ENCODE measurements at places on chromosomes 12 and 14. TPM values are rescaled to one million over a fixed set of nuclear protein-coding genes. Genes with fewer than 3 reads are reported as not detected.

DNA sequence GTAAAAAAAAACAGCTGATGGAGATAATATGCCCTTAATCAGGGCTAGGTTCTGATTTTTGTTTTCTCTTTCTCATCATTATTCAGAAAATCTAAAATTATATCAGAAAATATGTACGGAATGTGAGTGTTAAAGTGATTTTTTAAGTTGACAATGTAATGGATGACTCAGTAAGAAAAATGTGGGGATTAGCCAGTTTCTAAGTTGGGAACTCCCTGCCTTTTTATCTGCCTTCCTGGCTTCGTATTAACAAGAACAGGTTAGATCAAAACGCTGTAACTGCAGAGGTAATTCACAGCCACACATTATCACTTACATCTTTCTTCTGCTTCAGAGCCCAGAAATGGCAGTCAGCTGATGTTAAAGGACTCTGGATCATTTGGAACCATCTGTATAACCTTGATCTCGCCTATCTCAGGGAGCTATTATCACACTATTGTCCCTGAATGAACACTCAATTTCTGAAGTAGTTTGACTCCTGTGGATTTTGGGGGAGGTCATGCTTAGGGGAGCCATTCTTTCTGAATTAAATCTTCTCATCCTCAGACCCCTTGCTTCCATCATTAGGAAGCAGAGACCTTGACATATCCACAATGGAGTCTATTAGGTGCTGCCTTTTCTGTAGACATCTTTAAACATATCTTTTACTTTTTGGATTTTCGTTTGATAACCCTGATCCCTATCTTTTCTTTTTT is 135.7 kb upstream of the SLC16A7 start:
- DNase-seq = no peak

DNA sequence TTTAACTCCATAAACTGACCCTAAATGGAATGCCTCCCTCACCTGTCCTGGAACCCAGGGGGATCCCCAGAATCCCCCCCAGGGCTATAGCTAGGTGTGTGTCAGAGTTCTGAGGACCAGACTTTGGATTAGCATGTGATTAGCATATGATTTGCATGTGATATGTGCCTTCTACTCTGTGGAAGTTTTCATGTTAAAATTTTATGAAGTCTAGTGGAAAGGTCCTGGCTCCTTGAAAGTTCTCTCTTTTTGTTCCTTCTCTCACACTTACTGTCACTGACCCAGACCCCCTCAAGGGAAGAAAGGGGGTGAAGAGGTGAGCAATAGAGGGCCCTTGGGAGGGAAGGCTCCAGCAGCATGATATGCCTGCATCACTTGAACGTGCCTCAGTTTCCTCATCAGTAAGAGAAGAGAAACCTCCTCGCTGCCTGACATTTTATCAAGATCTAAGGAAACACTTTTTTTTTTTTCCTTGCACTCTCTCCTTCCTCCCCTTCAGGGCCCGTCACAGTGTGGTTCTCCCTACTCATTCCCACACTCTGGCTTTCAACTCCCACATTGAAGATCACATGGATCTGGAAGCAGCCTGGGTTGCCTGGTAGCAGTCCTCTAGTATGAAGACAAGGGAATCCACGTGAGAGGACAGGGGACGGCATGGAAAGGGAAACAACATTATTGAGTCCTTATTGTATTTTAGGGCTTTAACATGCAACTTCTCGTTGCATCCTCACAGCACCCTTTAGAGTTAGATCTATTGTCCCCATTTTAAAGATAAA is 3.3 kb upstream of the C1QL4 start:
- DNase-seq = no peak

P2RX2 gene
- 0.27 TPM for total RNA-seq

JAG2 gene
- 32.1 TPM for total RNA-seq

ALDH1L2 gene
- 35.2 TPM for total RNA-seq

TRHDE gene
- total RNA-seq = 2.3 TPM
